Daoy (cell line): ENCODE measurements at places on chromosomes 11 and 22.
A peak's percentile ranks its signal among the peaks of the same experiment; 100 is the strongest.

DNA sequence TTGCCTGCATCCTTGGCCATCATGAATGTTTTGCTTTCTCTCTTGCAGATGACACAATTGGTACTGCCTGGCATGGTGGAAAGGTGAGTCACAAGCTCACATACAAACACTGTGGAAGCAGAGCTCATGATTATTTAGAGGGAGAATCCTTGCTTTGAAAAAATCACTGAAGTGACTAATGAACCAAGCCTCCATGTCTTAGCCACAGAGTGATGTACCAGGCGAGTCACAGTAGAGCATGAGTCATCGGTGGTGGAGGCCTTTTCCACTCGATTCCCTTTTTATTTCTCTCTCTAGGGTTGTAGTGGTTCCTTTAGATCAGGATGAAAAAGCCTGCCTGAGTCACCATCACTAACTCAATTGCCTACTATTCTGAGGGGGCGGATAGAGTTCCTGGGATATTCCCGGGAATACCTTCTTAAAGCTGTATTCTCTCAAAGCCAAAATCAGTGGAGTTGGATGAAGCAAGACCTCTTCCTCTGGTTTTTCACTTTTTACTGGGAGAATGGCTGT, 49.6 kb upstream of the ALKBH3 start:
- DNase-seq: peak; percentile 96

DNA sequence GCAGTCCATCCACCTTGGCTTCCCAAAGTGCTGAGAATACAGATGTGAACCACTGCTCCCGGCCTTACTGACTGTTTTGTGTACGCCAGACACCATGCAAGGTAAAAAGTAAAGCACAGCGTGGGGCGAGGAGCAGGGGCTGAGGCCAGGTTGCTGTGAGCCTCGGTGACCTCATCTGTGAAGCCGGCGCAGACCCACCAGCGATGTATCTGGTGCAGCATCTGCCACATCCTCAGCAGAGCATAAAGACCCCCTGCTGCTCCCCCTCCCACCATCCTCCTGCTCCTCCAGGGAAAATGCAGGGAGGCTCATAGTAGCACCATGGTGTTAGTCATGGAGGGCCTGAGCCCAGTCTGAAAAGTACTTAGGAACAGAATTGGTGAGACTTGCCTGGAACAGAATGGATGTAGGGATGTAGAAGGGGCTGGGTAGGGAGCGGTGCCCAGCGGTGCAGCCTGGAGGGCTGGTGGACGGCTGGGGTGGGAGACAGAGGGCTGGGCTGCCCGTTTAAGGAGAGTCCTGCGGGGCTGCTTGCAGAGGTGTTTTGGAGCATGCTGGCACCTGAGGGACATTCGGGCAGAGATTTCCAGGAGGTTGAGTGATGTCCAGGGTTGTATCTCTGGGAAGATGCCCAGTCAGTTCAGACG, 462.4 kb downstream of the BRD1 start:
- DNase-seq: no peak

DNA sequence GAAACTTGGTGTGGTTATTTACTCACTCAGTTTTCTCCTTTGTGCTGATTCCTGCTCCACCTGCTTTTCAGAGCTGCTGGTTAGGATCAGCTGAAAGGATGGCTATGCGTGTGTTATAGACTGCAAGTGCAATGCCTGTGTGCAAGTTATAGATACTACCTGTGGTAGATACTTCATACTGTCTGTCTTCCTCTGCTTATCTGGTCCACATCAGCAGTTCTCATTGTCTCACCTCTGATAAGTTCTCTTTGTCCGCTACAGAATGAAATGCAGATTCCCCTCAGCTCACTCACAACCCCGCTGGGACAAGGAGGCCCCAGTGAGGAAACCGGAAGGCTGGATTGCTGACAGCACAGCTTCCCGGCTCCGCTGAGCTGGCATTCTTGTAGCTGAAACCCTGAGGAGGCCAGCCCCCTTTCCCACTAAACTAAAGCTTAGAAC, 37.5 kb upstream of the LYVE1 start:
- DNase-seq: peak; percentile 50

DNA sequence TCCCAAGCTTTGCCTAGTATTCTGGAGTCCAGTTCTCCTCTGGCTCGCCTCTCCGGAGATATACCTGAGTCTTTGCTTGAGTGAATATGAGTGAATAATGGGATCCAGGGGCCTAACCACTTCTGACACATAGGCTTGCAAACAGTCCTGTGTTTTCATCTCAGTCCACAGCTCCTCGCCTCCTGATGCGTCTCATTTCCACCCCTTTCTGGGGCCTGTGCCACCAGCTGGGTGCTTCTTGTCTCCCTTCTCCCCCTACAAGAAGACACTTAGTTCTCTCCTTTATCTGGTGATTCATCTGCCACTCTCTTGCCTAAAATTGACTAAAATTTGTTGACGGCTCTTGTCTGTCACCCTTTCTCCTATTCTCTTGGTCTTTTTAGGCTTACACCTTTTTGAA, 44.6 kb downstream of the SFI1 start:
- no peak for DNase-seq

DNA sequence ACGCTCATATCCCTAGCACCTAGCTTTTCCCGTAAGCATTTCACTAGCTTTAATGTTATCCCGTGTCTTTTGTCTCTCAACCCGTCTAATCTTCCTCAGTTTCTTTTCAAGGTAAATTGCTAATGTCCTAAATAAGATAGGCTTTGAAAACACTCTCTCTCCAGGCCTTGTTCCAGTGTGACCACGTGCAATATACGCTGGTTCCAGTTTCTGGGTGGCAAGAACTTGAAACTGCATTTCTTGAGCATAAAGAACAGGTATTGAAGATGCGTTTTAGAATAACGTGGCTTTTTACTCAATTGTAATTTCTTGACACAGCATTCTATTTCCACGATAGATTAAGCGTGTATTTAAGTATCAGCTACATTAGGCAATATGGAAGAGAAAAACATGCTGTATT, 1.1 kb downstream of the CDC45 start:
- no peak for DNase-seq

GRCh38 chr11:46254133-46254491, 23.4 kb upstream of the CREB3L1 start:
- no peak for DNase-seq

- DNase-seq: peak; percentile 15
Measured at GRCh38 chr11:13038366-13038765, 29.2 kb downstream of the RASSF10 start.

GRCh38 chr11:91800208-91800914, 424.3 kb upstream of the FAT3 start:
- DNase-seq: no peak

DNA sequence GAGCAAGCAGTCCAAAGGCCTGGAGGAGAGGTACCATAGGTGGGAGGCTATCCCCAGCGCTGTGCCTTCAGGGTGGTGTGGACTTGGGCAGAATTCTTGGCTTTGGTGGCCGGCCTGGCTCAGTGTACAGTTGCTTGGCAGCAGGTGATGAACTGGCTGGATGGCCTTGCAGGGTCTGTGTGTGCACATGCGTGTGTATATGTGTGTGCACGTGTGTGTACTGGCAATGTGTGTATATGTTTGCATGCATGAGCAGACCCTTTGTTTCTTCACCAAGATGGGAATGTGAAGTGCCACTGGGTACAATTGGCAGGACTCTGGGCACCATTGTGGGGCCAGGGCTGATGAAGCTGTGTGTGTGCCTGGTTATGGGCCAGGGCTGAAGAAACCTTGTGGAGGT, 53.0 kb downstream of the CEP164 start:
- DNase-seq: no peak

GRCh38 chr11:121358760-121359159, 66.2 kb downstream of the SC5D start:
- no peak for DNase-seq

DNA sequence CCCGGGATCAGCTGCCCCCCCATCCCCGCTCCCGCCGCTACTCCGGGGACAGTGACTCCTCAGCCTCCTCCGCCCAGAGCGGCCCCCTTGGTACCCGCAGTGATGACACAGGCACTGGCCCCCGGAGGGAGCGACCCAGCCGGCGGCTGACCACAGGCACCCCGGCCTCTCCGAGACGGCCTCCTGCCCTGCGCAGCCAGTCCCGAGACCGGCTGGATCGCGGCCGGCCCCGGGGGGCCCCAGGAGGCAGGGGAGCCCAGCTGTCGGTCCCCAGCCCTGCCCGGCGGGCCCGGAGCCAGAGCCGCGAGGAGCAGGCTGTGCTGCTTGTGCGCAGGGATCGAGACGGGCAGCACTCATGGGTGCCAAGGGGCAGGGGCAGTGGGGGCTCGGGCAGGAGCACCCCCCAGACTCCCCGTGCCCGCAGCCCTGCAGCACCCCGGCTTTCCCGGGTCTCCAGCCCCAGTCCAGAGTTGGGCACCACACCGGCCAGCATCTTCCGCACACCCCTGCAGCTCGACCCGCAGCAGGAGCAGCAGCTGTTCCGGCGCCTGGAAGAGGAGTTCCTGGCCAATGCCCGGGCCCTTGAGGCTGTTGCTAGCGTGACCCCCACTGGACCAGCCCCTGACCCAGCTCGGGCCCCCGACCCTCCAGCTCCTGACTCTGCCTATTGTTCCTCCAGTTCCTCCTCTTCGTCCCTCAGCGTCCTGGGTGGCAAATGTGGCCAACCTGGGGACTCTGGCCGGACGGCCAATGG, 3.9 kb downstream of the RASL10A start:
- peak; percentile 28 for DNase-seq
